ENCODE measurements at places on chromosomes 3 and 15. TPM values are rescaled to one million over a fixed set of nuclear protein-coding genes. Genes with fewer than 3 reads are reported as not detected.

- DNase-seq, result no peak
Observed at GRCh38 chr3:60160111-60160821, 1091.0 kb downstream of the FHIT start.

DNA sequence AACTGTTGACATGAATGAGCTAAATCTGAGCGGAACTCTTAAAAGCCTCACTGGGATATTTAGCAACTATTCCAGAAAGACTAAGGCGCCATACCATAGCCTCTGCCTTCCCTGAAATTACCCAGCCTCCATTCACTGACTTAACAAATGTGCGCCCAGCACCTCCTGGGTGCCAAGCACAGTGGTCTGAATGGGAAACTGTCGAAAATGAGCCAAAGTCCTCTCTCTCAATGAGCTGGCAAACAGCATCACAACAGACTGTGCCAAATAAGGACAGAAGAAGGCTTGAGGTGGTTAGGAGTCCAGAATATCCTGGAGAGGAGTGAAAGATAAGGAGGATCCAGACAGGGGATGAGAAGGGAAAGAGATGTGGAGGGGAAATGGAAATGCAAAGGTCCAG lies 332.4 kb downstream of the MAGI1 start:
- no peak for DNase-seq

- DNase-seq, result no peak
Observed at GRCh38 chr3:109803274-109803673, 465.9 kb upstream of the DPPA4 start.

- peak; percentile 63 for DNase-seq
Observed at GRCh38 chr3:32177702-32178198, 60.7 kb upstream of the CMTM8 start.

GRCh38 chr3:111068574-111068973 lies 3.0 kb upstream of the NECTIN3 start:
- no peak for DNase-seq

GRCh38 chr3:153247331-153248330 lies 85.6 kb downstream of the RAP2B start:
- DNase-seq, result no peak

Gene B3GNT5
- 2.6 TPM for total RNA-seq

- DNase-seq, result peak; percentile 29
Observed at GRCh38 chr3:121834157-121834670, 646 bp downstream of the IQCB1 start.

Gene CAMP
- total RNA-seq, result 0.34 TPM

- DNase-seq, result no peak
Observed at GRCh38 chr15:48175126-48175525, 3.0 kb downstream of the MYEF2 start.

Gene EFCC1
- 2.3 TPM for total RNA-seq

Gene SCN5A
- total RNA-seq, result 115 TPM

Gene IGDCC3
- total RNA-seq, result not detected

Gene PLA2G4E
- not detected for total RNA-seq

DNA sequence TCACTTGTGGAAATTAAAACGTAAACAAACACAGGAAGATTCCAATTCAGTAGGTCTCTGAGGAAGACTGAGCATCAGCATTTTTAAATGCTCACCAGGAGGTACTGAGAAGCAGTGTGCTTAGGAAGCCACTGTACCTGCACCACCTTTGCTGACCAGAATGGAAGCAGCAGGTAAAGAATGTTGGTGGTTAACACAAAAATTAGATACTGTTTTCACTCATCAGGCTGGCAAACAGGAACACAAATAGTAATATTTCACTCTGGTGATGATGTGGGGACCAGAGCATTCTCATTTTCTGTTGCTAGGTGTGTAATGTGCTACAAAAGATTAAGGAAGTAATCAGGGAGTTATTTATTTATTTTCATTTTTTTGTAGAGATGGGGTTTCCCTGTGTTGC lies 29.9 kb upstream of the GHSR start:
- no peak for DNase-seq

Gene HYPK
- total RNA-seq, result 11.2 TPM

- no peak for DNase-seq
Observed at GRCh38 chr15:69784798-69785566, 312.7 kb downstream of the TLE3 start.

DNA sequence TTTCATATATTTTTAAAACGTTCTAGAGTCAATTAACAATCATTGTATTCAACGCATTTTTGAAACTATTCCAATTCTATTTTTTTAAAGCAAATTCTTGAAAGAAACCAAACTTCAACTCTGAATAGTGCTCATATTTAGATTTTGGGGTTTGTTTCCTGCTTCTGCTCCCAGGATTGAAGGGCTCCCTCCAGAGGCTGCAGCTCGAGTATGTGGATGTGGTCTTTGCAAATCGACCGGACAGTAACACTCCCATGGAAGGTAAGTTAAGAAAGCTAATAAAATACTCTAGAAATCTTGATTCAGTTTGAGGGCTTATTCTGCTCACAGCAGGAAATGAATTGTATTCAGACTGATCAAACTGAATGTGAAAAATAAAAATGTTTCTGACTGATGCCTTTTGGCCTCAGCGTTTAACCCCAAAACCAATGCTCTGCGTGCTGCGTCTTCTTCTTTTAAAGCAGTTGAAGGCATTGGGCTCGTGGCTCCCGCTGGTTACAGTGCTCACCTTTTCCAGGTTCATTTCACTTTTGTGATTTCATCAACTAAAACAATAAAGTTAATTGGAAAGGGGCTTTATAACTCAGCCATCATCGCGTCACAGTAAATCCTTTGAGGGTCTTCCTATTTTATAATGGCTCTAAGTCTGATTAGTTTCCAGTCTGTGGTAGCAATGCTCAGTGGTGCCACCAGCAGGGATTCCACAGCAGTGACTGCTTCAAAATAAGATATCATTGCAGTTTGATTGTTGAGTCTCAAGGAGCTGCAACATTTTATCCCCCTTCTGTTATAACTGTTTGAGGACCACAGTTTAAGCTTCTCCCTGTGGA lies 80.1 kb downstream of the SSR3 start:
- DNase-seq, result no peak

DNA sequence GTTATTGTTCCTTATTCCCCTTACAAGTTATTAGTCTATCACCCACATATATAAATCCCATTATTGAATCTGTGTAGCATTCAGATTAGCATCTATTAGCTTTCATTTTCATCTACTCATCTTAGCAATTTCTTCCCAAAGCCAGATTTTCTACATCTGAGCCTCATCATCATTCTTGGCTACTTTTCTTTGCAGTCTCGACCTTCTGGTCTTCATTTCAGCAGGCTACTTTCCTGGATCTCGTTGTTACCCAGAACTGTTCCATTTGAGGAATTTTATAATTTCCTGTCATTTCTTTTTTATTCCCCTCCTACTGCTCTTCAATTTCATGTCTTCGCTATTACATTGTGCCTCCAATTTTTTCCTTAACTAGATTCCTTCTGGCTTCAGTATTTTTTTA lies 51.8 kb downstream of the SPRED1 start:
- no peak for DNase-seq

DNA sequence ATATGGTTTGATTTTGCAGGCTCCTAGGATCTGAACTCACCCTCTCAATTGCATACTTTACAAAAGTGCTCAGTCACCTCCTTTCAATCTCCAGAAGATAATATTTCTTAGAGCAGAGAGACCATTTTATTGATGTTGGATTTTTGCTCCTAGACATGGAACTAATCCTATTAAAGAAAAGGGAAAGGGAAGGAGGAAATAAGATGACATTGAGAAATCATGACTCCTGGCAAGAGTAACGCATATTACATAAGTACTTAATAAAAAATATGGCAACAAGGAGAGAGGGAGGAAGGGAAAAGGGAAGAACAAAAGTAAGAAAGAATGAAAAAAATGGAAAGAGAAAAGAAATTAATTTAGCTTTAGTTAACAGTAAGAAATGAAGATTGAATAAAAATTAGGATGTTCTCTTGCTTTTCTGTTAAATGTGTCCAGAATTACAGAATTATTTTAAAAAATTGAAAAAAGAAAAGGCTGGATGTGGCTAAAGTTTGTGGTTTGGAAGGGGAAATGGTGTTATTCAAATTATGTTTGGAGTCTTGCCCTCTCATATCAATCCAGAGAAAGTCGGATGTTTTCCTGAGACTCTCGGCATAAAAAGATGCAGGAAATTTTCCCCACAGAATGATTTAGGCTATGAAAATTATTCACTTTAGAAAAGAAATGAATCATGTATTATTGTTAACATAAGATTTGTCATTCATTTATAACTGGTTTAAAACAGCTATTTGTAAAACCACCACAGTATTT lies 474.0 kb downstream of the FGF12 start:
- DNase-seq, result no peak

DNA sequence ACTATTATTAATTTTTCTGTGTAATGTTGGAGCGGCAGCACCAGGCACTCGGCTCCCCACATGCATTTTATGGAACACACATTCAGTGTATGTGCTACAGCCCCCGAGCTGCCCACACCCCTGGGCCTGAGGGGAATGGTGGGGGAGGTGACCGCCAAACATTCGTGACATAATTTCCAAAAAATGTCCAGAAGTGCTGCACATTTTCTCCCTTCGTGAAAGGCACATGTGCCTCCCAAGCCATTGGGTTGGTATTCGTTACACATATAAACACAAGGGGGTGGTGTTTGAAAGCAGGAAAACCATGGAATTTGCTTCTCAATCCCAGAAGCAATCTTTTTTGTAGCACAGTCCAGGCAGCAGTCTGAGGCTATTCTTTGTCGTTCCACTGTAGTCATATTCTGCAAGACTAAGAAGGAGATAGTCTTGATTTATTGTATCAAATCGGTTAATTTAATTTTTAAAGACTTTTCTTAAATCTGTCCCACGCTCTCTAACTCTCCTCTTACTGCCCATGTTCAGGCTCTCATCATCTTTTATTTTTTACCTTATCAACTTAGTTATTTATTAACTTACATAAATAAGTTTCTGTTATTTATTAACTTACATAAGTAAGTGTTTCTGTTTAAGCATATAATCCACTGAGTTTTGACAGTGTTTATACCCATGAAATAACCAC lies 39.2 kb upstream of the POLR2M start:
- DNase-seq, result no peak

- no peak for DNase-seq
Observed at GRCh38 chr3:19885468-19885867, 48.5 kb downstream of the EFHB start.

Gene ERICH6
- total RNA-seq, result not detected

DNA sequence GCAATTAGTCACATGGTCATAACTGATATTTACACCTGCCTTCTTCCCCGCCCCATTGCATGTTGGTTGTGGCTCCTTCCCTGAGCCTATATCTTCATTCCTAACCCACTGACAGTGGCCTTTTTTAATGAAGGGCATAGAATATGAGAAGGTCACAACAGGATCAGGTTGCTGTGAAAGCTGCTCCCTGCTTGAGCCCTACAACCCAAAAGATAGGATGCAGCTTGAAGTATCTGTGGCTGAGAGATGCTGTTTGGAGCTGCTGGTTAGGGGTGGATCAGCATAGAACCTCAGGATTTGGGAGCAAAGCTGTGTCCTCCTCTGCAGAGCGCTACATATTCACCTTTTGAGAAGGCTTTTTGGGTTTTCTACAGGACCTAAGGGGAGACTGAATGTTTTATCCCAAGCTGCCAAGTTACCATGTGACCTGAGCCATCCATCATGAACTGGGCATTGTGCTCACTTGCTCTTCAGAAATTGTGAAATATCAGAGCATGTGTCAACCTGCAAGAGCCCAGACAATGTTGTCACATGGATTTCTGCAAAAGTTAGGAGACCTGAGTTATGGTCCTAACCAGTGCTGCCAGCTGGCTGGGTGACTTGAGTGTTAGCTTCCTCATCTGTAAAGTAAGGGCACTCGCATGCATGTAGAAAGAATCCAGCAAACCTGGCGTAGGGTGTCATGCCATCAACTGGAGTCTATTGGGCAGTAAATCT lies 49.8 kb upstream of the ARL8B start:
- DNase-seq, result no peak

DNA sequence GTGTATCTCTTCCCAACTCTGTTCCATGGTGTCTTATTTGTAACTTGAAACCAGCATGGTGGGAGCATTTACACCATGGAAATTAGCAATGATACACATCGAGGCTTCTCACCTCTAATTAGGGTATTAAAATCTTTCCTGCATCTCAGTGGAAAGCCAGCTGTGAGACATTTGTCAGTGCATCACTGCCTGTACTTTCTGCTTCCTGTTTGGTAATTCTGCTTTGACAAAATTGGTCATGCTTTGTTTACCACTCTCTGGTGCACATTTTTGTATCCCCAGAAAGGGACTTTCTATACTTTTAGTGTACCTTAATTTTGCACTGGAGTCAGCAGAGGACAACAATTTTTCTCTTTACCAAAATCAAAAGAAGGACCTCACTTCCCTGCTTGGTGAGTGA lies 402.1 kb downstream of the PDCD6IP start:
- no peak for DNase-seq

DNA sequence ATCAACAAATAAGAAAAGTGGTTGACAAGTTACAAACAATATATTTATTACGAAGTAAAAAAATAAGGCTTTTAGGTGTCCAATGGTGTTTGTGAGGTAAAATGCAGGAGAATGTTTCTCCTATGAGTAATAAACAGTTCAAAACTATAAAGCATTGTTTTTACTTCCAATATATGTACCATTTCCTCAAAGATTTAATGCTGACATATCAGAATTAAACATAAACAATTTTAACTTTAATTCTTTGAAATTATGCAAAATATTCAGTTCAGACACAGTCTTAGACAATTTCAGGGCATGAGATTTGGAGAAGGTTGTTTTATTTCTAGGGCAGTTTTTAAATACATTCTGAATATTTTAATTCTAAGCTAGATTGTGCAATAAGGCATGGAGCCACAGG lies 602.5 kb upstream of the DPPA4 start:
- no peak for DNase-seq

DNA sequence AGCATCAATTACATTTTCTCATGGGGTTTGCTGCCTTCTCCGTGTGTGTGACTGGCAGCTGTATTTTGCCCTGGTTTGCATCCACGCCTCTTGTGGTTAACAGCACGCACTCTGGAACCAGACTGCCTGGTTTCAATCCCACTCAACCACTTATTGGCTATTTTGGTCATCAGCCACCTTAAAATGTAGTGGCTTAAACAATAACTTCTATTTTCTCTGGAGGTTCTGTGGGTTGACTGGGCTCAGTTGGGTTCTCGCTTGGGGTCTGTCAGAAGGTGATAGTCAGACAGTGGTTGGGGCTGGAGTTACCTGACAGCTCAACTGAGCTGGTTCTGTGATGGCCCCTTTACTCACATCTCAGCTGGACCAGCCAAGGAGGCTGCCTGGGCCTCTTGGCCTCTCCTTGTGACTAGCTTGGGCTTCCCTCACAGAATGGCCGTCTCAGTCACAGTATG lies 36.8 kb downstream of the EHD4 start:
- DNase-seq, result no peak

- no peak for DNase-seq
Observed at GRCh38 chr3:38837358-38837757, 21.3 kb upstream of the SCN10A start.

DNA sequence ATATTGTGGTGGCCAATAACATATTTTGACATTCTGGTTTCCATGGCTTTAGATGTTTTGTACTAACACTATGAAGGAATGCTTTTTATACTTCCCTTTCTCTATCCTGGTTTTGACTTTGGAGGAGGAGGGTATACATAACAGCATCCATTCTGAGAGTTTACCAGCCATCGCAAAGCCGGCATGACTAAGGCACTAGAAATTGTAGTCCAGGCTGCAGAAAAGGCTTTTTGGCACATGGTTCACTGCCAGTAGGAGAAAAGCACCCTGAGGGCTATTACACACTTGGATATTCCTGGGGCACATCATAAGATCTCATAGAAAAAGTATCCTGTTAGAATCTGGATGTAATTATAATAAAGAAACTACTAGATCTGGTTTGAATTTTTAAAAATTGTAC lies 101.8 kb downstream of the STT3B start:
- no peak for DNase-seq

GRCh38 chr3:101466465-101467309 lies 46.3 kb downstream of the SENP7 start:
- DNase-seq, result no peak

GRCh38 chr3:147387291-147387884 lies 19.0 kb downstream of the ZIC4 start:
- no peak for DNase-seq
